ENCODE measurements at places on chromosomes 5 and 9.

DNA sequence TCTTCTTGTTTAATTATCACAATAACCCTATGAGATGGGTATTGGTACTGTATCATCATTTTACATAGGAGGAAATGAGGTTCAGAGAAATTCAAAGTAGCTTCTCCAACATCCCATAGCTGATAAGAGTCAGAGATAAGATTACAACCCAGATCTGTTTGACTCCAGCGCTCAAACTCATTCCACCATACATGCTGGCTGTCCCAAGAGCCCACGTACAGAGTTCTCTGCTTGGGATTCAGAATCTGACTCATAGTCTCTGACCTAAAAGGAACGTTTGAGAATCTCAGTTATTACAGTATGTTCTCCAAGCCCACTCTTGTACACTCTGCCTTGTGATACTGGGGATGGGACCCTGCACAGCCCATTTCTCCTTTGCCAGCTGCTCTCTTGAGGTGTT lies 90.2 kb downstream of the TMEM215 start:
- DNase-seq = no peak

DNA sequence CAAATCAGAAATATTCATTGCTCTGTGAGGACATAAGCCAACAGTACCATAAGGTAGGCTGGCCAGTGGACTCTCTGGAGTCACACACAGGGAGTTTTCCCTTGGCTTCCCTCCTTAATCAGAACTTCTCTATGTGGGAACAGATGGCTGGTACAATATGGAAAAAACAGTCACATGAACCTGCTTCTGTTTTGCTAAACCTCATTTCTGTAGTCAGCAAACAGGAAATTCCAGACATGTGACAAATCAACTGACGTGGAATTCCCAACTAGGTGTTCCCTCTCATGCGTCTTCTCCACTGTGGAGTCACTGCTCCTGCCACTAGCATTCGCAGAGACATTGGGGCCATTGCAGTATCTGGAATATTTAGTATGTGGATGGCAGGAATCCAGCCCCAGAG lies 617.6 kb downstream of the KIF4B start:
- DNase-seq = peak; percentile 8

DNA sequence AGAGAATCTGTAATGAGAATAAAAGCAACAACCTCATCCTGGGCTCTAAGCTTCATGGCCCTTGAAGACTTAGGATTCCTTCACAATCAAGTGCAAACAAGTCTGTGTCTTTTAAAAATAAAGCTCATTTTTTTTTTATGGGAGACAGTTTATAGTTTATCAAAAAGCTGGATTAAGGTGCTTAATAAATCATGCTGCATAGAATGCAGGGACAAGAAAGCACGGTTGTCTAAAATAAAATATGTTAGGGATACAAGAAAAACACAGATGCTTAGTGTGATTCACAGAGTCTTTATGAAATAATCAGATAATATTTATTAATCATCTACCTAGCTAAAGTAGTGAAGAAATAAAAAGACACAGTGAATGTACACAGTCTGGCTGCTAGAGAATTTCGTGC lies 2045.9 kb upstream of the WWC1 start:
- no peak for DNase-seq

DNA sequence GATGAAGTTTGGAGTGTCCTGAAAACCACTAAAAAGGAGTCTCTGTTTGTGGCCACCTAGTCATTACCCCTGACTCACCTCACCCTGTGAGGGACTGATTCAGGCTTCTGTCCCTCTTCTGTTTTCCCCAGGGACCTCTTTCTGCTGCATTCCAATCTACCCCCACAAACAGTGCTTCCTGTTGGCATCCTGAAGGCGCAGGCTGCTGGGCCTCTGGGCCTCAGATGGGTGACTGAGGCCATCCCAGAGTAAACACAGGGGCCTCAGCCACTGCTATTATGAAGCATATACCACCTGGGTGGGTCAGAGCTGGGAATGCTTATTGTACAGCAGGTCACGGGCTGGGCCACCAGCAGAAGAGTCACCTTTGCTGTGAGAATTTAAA lies 20.0 kb downstream of the MORN5 start:
- peak; percentile 22 for DNase-seq

GRCh38 chr5:83101514-83101913 lies 24.2 kb downstream of the XRCC4 start:
- no peak for DNase-seq

GRCh38 chr9:33065157-33066076 lies 11.1 kb downstream of the SMU1 start:
- no peak for DNase-seq

- no peak for DNase-seq
Observed at GRCh38 chr5:173163219-173163618, 18.9 kb downstream of the BNIP1 start.

GRCh38 chr5:151001436-151001835 lies 19.0 kb upstream of the GPX3 start:
- DNase-seq = no peak

- DNase-seq = no peak
Observed at GRCh38 chr5:75335486-75335885, 1.5 kb upstream of the HMGCR start.

DNA sequence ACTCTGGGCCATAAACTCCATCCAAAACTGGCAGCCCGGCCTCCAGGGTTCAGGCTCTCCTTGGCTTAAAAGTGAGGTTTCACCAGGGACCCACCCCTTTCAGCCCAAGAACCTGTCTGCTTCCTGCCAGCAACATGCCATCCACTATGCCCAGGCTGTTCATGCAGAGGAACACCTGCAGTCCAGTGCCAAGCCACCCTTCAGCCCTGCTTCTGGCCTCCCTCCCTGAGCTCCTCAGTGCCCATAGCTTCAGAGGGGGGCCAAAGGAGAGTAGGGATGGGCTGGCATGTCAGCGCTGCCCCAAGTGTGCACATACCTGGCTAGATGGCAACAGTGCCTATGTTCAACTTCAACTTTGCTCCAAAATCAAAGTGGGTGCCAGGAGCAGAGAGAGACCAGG lies 166.9 kb upstream of the MRPS30 start:
- no peak for DNase-seq

- peak; percentile 74 for DNase-seq
Observed at GRCh38 chr5:132877938-132878337, 4.5 kb downstream of the LEAP2 start.

GRCh38 chr5:95358848-95359247 lies 32.3 kb upstream of the FAM81B start:
- DNase-seq = no peak

GRCh38 chr5:180119031-180119902 lies 47.7 kb upstream of the RNF130 start:
- DNase-seq = no peak

DNA sequence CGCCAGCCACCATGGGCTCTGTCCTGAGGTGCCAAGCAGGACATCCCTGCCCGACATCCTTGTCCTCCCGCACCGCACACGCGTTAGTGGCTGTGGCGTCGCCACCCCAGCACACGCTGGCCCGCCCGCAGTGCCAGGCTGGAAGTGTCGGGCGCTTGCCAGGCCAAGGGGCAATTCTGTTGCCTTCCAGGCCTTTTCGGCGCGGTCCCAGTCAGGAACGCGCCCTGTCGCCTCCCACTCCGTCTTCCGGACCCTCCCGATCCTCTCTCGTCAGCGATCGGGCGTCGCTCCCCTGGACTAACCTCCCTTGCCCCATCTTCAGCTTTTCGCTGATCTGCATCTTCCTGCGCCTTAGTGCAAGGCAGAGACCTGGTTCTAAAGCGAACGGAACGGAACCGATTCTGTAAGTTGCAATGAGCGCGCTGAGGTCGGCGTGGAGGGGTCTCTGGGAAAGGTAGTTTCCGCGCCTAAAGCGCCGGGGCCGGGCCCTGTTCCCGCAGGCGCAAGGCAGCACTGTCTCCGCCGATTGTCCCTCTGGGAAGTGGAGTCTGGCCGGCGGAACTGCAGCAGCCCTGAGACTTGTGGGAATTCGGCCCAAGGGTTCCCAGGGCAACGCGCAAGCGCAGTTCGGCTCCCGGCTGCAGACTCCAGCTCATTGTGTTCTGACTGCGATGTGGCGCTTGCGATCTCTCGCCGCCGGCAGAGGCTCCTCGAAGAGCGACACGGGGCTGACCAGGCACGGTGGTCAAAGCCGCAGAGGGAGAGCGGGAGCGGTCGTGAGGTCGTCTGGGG lies at the start of gene ZNF454:
ZNF454 (plus strand) TSS at position 630 of the 792 bp plus-strand sequence. CDS start 1,594 bp downstream, outside the sequence.
- DNase-seq = no peak

- DNase-seq = no peak
Observed at GRCh38 chr5:97182571-97183099, 412 bp downstream of the RIOK2 start.

DNA sequence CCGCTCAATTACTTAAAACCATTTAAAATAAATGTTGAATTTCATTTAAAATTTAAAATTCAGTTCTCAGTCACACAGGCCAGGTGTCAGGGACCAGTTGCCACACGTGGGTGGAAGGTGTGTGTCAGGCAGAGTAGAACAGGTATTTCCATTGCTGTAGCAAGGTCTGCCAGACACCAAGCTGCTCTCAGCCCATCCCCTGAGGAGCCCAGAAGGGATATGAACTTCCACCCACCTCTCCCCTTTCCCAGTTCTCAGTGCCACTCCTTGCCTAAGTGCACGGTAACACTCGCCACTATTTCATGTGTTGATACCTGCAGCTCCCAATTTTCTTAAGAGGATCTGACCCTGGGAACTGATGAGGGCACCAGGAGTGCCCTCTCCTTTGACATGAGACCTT lies 12.7 kb downstream of the SYK start:
- DNase-seq = no peak

- DNase-seq = no peak
Observed at GRCh38 chr9:35397216-35397698, 92.7 kb upstream of the RUSC2 start.

DNA sequence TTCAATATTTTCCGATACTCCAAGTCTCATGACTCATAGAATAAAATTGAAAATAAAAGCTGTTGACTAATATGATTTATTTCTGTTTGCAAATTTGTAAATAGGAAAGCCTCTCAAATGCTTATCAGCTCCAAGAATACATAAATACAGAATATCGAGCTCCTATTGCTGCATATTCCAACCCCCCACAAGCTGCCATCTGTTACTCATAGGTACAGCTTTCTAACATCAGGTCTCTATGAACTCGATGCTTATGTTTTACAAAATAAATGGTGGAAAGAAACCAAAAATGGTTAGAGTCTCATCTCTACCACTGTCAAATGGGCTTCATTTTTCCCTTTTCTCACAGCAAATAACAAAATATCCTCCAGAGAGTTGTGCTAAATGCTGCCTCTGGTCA lies 631.6 kb upstream of the CDH18 start:
- DNase-seq = no peak

DNA sequence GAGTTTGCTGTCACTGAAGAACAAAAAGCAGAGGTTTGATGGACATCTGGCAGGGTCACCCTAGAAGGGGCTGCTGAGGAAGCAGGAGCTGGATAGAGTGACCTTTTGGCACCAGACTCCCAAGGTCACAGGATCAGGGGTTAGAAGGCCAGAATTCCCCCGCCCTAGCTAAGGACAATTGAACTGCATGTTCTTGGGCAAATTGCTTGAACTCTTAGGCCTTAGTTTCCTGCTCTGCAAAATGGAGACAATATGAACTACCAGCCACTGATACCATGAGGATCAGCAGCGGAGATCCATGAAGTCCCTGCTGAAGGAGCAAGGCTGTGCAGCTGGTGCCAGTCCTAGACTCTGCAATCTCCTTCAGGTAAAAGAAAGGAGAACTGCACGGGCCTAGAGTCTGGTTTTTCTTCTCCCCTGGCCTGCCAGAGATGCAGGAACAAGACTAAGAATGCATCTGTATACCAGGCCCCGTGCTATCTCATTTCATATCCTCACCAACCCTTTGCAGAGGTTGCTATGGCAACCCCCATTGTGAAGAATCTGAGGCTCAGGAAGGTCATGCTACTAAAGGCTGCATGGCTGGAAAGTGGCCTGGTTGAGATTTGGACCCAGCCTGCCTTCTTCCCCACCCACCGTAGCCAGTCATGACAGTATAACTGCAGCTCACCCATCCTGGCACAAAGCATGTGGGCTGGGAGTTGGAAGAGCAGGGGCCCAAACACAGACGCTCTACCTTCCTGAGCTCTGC lies 33.7 kb downstream of the CAMK2A start:
- DNase-seq = no peak

GRCh38 chr5:2750026-2750757 lies 1.3 kb downstream of the IRX2 start:
- no peak for DNase-seq

GRCh38 chr9:111016426-111017045 lies 21.7 kb downstream of the LPAR1 start:
- peak; percentile 35 for DNase-seq

DNA sequence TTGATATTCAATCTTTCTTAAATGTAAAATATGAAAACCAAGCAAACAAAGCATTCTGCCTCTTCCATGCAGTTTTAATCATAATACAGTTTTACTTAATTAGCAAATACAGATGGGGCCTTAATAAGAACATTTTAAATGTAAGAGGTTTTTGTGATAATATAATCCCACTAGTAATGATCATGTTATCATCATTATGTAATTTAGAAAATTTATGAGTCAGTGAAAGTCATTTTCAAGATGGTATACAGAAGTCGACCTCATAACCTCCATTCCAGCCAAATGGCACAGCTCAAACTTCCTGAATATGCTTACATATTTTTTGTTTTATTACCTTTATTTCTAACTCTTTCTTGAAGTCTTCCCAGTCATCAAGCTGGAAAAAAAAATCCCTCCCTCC lies 102.2 kb upstream of the GNA14 start:
- no peak for DNase-seq

GRCh38 chr9:114272739-114273431 lies 50.0 kb upstream of the ORM1 start:
- no peak for DNase-seq

Data from RCC 7860 (cell line).